ENCODE measurements at places on chromosomes 3 and 15.

GRCh38 chr3:56366641-56367162 is 101.6 kb downstream of the ERC2 start:
- no peak for DNase-seq

- no peak for DNase-seq
These were observed 50.9 kb upstream of the DCBLD2 start for GRCh38 chr3:98952404-98952803.

- no peak for DNase-seq
These were observed 1305.2 kb downstream of the SI start for GRCh38 chr3:163773136-163773535.

DNA sequence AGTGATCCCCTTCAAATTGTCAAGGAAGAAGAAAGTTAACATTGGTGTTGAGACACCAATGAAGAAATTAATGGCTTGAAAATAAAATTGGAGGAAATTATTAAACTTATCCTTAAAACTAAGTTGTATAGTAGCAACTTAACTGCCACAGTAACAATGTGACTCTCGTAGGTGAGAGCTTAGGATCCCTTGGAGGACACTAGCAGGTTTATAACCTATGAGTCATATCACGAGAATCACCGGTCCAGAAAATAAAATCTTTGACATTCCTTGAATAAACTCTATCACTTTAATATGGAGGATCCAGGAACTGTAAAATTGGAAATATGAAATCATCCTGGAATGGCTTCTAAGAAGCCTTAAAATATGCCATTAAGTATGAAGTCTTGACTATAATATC is 2.1 kb downstream of the GHSR start:
- DNase-seq: no peak

DNA sequence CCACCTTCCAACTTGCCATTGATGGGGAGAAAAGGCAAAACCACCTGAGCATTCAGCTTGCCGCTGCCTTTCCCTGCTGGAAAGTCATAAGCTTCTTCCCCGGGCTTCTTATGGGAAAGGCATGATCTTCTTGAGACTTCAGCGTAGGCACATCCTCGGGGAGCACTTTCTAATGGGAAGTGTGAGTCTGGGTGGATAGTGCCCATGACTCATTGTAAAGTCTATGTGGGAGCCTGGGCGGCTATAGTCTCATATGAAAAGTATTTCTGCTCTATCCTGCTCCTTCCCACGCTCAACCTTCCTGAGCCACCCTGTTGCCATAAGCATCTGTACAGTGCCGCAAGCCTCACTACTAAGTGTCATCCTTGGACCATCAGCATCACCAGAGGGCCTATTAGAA is 309.9 kb upstream of the THBS1 start:
- no peak for DNase-seq

GRCh38 chr15:55942332-55942731 is 51.1 kb downstream of the NEDD4 start:
- DNase-seq: no peak

- DNase-seq: no peak
These were observed 27.9 kb upstream of the SLC41A3 start for GRCh38 chr3:126111566-126112475.

- DNase-seq: no peak
These were observed 50.9 kb downstream of the TCF12 start for GRCh38 chr15:56969265-56969895.

- no peak for DNase-seq
These were observed 155.0 kb upstream of the GPR149 start for GRCh38 chr3:154584974-154585373.

- DNase-seq: no peak
These were observed 420.6 kb downstream of the MECOM start for GRCh38 chr3:169242708-169243513.

- no peak for DNase-seq
These were observed 1.2 kb downstream of the CLSTN2 start for GRCh38 chr3:139935866-139936817.

- DNase-seq: no peak
These were observed 91.6 kb downstream of the SRGAP3 start for GRCh38 chr3:9157651-9158362.

DNA sequence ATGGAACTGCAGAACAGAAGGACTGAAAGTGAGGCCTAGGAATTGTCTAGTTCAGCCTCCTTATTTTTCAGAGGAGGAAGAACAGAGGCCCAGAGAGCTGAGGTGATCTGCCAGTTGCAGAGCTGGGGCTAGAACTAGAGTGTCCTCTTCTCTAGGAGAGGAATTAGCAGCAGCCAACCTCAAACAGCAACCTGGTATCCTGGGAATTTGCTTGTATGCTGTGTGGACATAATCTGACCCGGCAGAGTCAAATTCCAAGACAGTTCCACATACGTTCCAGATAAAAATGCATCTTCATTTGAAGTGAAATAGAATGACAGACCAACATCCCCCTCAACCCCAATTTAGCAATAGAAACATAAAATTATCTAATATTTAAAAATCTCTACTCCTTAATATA is 13.5 kb upstream of the TSC22D2 start:
- DNase-seq: no peak

- DNase-seq: no peak
These were observed 236.7 kb downstream of the ADAMTSL3 start for GRCh38 chr15:83890587-83890986.

GRCh38 chr3:125128861-125129501 is 73.2 kb upstream of the HEG1 start:
- no peak for DNase-seq

DNA sequence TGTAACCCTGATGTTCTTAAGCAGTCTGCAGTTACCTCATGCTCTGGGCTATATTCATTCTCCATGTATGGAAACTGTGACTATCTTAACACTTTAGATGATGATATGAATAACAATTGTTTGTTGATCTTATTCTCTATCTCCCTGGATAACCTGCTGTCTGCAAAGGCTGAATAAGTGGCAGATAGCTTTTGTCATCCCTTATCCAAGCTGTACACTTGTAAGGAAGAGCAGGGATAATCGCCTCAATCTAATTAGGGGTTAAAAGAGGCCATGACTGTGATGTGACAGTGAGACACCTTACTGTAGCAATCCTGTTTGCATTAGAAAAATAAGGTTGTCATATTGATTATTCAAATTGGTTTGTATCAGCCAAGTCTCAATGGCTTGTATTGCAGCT is 123.9 kb downstream of the RSRC1 start:
- DNase-seq: no peak

GRCh38 chr3:181210275-181210674 is 220.7 kb upstream of the DNAJC19 start:
- DNase-seq: no peak

GRCh38 chr15:80906159-80906766 is 83.4 kb downstream of the MESD start:
- no peak for DNase-seq

- no peak for DNase-seq
These were observed 215.1 kb downstream of the MYRIP start for GRCh38 chr3:40024526-40024925.

- DNase-seq: no peak
These were observed 108.1 kb downstream of the GADL1 start for GRCh38 chr3:30786365-30786764.

DNA sequence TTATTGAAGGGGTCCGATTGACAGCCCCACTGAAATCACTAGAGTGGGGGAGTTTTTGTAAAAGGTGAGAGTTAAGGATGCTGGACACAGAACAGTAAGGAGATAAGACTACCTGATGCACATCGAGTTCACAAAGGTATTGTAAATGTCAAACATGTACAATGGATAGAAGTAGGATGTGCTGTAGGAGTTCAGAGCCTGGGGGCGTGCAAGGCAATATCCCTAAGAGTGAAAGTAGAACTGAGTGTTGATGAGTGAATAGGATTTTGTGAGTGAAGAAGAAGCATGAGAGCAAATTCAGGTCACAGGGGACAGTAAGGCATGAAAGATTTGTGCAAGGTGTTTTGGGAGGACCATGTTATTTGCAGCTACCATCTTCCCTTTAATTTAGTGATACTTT is 21.5 kb downstream of the DOCK3 start:
- no peak for DNase-seq

- no peak for DNase-seq
These were observed 296.8 kb upstream of the CHRM5 start for GRCh38 chr15:33671456-33671855.

DNA sequence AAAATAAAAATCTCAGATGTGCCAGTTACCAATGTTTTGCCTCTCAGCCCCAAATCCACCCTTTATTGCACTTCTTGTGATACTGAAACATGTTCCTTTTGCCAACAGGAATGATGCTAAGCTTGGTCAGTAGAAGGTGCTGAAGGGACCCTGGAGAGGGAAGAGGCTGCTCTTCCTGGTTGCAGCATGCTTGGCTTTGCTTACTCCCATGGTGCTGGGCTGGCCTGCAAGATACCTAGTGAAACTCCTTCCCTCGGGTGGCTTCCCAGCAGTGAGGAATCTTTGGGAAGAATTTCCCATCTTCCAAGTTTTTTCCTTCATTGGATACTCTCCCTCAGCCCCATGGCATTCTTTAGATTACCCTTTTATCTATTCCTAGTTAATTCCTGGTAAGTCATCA is 151.8 kb upstream of the TGFBR2 start:
- no peak for DNase-seq

DNA sequence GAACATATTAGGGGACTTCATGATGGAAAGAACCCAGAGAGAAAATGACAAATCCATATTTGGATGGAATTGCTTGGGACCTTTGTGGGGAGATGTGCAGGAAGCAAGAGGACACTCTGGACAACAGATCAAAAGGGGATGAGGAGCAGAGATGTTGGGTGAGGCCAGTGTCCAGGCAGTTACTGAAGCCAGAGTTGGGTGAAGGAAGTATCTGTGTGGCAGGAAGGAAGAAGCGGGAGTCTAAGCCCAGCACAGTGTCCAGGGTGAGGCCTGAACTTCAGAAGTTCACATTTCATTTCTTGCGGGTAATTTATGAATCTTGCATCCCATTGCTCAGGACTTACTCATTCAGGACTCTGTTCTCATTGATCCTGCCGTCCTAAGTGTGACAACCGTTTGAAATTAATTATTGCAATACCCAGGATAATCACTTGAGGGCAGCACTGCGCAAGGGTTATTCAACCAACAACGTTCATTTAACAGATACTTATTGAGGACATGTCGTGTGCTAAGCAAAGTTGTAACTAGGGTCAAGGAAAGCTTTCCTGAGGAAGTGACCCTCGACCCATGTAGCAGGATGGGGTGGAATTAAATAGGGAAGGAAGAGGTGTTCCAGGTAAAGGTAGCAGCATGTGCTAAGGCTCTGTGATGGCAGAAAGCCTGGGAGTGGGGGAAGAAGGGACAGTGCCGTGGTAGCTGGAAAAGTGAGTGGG is 61.3 kb upstream of the CMTM8 start:
- DNase-seq: no peak

DNA sequence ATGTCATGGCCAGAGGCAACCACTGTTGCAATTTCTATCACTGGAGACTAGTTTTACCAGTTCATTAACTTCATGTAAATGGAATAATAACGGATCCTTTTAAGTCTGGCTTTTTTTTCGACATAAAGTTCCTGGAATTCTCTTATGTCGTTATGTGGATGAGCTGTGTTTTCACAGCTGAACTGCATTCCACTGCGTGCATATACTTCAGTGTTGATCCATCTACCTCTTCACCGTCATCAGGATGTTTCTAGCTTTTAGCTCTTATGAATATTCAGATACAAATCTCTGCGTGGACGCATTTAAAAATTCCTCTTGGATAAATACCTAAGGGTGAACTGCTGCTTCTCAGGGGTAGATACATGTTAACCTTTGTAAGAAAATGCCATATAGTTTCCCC is 15.6 kb upstream of the CYFIP1 start:
- no peak for DNase-seq

DNA sequence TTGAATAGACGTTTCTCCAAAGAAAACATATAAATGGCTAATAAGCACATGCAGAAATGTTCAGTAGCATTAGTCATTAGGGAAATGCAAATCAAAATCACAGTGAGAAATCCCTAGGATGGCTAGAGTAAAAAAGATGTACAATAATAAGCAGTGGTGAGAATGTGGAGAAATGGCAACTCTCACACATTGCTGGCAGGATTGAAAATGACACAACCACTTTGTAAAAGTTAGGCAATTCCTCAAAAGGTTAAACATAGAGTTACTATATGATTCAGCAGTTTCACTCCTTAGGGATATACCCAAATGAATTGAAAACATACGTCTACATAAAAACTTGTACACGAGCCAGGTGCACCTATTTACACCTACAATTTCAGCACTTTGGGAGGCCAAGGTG is 108.7 kb downstream of the ITPR1 start:
- no peak for DNase-seq

DNA sequence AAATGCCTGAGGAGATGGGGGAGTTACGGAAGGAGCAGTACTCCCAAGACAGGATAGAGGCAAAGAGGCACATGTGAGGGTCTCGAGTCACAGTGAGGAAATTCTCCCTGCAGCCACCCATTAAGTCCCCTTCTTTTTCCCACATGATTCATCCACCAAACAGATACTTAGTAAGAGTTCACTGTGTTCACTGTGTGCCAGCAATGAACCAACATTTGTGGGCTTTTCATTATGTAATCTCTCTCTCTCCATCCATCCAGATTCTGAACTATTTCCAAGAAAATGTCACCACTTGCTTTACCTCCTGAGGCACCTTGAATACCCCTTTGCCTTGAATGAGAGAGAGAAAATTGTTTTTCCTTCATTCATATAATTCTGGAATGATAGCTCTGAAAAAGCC is 24.6 kb upstream of the LRRFIP2 start:
- no peak for DNase-seq

GRCh38 chr3:169454823-169455222 is 208.7 kb downstream of the MECOM start:
- DNase-seq: no peak

GRCh38 chr3:90091549-90091948 is 984.1 kb downstream of the EPHA3 start:
- no peak for DNase-seq

GRCh38 chr15:35458176-35458856 is 87.6 kb downstream of the DPH6 start:
- no peak for DNase-seq

- DNase-seq: no peak
These were observed 45.0 kb downstream of the ESYT3 start for GRCh38 chr3:138479438-138479863.

- no peak for DNase-seq
These were observed 83.8 kb upstream of the ROPN1 start for GRCh38 chr3:124075753-124076152.

DNA sequence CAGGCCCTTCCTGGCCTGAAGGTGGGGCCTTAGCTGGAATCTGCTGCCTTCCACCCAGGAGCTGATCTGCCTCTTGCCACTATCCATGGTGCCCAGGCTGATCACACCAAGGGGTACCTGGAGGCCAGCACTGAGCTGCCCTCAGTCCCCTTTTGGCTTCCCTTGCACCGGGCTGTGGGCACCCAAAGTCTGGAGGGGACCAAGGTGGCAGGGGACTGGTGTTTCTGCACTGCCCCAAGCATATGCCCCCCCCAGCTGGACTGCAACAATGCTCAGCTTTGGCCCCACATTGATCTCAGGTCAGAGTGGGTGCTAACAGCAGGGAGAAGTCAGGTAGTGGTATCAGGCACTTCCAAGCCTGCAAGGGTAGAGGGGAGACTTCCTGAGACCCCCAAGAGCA is 902.6 kb upstream of the EPHA6 start:
- no peak for DNase-seq

DNA sequence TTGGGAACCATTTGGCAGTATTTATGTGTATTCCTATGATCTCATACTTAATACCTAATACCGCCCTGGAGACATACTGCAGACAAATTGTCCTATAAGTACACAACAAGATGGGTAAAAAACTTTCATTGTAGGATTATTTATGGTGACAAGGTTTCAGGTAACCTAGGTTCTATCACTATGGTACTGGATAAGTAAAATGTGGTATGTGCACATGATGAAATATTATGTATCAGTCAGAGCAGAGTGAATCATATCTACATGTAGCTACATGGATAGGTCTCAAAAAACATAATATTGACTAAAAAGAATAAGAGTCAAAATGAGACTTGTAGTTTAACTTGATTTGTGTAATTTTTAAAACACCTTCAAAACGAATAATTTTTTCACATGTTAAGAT is 147.8 kb downstream of the LEKR1 start:
- no peak for DNase-seq
